Cerebellum (tissue), 4 donors: ENCODE measurements at places on chromosomes 4 and X. TPM values are rescaled to one million over a fixed set of nuclear protein-coding genes. Genes with fewer than 3 reads are reported as not detected.

DNA sequence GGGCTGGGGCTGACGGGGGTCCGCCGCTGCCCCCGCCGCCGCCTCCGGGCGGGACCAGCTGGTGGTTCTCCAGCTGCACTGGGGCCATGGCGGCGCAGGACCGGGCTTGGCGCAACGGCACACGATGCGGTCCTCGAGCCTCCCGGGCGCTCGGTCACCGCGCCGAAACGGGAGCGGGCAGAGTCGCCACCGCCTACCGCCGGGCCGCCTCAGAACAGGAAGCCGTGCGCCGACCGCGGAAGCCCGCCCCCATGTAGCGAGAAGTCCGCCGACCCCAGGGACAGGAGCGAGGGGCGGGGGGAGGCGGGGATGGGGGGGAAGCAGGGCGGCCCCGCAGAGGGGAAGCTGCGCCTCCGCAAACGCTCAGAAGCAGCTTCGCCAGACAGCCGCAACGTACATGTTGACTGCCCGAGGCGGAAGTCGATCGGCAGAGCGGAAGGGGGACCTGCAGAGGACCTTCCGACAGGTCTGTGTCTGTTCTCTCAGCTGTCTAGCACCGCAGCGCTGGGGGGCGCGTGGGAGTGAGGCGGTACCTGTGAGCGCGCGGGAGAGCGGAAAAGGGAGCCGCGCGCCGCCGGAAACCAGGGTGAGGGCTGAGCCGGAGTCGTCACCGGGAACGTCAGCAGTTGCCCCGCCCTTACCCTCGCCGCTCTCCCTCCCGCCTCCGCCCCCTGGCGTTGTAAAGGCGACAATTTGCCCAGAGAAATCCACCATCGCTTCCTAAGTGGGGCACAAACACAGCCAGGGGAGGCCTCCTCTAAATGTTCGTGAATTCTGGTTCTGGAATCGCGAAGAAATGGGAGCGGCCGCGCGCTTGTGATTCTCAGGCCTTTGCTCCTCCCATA lies at the start of gene MED14:
Gene MED14 (minus strand): TSS at position 218 of the 845 bp plus-strand sequence. CDS start 130 bp downstream, at position 88.
- DNase-seq, result peak; percentile 86

DNA sequence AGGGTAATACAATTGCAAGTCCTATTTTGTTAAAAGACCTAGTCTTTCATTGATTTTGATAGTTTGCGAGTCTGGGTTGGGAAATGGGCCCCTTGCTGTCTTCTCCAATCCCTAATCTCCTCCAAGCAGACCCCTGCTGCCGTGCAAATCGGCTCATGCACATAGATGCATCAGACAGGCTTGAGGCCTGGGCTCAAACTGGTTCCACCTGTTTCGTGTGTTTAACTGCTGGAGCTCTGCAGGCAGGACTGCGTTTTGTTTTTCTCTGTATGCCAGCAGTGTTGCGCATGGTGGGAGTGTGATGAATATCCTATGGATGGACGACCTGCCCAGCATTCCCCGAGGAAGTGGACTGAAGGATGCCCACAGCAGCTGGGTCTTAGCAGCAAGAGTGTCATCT lies 133.9 kb downstream of the PDGFRA start:
- no peak for DNase-seq

DNA sequence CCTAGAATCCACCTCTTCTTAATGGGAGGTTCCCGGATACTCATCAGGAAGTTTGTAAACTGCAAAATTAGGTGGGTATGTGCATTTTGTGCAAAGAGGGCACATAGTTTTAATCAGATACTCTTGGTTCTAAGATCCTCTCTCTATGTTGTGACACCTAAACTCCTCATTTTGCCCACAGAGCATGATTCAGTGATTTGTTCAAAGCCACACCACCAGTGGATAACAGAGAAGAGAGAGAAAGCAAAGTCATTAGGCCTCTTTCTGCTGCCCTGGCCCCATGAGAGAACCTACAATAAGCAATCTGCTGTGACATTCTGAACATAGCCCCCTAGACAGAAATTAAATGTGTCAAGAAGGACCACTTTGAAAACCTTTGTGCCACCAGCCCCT lies 72.3 kb upstream of the STIM2 start:
- DNase-seq, result no peak

MAGEC3 gene
- 0.54 TPM for total RNA-seq

DNA sequence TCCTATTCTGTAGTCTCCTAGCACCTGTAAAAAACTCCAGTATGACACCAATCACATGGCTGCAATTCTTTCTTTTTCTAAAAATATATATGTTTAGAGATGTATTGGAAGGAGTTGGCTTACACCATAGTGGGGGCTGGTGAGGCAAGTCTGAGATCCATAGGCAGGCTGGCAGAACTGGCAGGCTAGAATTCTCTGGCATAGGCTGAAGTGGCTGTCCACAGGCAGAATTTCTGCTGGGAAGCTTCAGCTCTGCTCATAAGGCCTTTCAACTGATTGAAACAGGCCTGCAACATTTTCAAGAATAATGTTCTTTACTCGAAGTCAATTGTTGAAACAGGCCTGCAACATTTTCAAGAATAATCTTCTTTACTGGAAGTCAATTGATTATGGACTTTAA lies 37.0 kb downstream of the FGF2 start:
- no peak for DNase-seq

FMR1 gene
- 66.1 TPM for total RNA-seq

GRCh38 chrX:24955372-24955930 lies 60.3 kb downstream of the ARX start:
- no peak for DNase-seq

- no peak for DNase-seq
Measured at GRCh38 chrX:77786365-77786680, 307 bp upstream of the ATRX start.

- peak; percentile 75 for DNase-seq
Measured at GRCh38 chr4:2792711-2793585, at the start of gene SH3BP2. TSS of gene SH3BP2 (plus strand) at chr4:2793085. CDS start at chr4:2820618, 27,533 bp downstream.

ADGRG2 gene
- total RNA-seq, result 0.82 TPM

DNA sequence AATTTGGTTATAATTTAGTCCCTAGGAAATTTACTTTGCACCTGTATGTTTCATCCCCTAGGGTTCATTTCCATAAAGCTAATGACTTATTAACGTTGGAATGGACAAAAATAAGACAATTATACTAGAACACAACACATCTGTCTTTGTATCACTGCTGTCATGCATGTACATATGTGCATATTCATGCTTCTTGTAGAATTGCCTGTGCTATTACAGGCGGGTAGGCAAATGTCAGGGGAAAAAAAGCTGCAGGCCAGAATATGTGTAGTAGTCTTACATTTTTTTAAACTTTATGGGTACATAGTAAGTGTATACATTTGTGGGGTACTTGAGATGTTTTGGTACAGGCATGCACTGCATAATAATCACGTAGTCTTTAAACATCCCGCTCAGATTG lies 209.6 kb downstream of the NLGN4X start:
- no peak for DNase-seq

SPACA5 gene
- not detected for total RNA-seq

DNA sequence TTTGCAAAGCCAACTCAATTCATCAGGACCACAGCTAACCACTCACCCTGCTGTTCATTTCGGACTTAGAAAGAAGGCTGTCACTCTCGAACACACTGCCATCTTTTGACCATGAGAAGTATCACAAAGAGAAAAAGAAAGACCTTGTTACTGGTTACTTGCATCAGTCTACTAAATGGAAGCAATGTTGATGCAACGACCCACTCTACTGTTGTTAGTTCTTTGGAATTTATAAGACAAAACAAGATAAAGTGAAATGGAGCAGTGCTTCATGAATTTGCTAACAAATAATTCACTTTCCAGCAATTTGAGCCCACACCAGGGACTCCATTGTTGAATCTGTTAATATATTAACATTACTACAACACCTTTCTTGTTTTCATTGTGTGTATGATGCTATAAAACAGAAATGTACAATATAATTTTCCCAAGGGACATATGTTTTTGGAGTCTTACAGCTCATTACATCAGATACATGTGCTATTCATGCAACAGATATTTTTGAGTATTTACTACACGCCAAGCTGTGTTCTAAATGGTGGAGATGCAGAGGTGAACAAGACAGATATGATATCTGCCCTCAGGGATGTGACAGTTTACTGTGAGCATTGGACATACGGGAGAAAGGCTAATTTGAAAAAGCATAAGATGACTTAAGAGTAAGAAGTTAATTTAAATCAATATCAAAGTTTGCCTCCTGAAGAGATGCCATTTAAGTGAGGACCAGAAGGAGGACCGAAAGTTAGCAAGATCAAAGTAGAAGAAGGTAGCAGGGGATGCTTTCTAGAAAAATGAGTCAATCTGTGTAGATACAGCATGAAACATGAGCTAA lies 87.2 kb downstream of the AREG start:
- no peak for DNase-seq

DNA sequence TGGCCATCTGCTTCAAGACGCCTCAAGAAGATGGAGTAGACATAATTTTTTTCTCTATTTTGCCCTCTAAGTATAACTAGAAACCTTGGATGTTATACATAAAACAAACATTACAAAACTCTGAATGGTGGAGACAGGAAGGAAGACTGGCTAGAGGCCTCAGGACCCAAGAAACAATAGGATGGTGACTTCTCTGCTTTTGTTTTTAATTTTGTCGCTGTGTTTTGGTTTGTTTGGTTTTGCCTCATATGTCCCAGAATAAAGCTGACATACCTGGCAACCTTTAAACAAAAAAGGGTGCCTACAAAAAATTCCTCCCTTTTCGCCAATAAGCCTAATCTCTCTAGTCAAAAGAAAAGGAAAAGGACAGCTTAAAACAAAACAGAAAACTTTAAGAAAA lies 109.1 kb downstream of the PPP4R3C start:
- DNase-seq, result no peak

DNA sequence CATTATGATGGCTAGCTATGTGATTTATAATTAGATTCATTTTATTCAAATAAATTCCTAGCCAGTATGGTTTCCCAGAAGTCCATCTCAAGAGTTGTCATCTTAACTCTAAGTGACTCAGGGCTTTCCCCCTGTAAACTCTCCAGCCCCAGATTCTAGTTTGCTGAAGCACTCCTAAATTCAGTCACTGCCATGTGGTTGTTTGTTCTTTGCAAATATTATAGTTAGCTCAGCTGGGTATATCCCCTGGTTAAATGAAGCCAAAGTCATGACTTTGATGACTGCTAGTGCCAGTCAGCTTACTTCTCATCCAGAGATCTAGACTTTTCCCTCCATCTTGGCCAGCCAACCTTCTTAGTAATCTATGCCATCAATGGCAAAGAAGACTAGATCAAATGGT lies 126.0 kb downstream of the GRIA3 start:
- DNase-seq, result no peak

PABPC1L2B gene
- 0.09 TPM for total RNA-seq

TKTL1 gene
- total RNA-seq, result 5.0 TPM

DNA sequence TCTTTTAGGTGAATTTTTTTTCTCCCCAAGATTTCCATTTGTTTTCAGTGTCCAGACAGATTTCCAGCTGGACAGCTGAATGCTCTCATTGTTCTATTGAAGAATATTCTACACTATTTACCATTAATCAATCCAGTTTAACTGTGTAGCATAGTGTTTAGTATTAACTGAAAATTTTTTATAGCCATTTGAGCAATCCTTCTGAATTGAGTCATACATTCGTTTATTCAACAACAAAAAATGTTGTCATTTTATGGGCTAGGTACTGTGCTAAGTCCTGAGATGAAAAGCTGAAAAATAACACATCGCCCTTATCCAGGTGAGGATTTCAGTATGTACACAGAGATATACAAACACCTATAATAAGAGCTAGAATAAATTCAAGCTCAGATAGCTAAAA lies 223.3 kb downstream of the COL25A1 start:
- DNase-seq, result no peak

CSAG1 gene
- total RNA-seq, result not detected

DNA sequence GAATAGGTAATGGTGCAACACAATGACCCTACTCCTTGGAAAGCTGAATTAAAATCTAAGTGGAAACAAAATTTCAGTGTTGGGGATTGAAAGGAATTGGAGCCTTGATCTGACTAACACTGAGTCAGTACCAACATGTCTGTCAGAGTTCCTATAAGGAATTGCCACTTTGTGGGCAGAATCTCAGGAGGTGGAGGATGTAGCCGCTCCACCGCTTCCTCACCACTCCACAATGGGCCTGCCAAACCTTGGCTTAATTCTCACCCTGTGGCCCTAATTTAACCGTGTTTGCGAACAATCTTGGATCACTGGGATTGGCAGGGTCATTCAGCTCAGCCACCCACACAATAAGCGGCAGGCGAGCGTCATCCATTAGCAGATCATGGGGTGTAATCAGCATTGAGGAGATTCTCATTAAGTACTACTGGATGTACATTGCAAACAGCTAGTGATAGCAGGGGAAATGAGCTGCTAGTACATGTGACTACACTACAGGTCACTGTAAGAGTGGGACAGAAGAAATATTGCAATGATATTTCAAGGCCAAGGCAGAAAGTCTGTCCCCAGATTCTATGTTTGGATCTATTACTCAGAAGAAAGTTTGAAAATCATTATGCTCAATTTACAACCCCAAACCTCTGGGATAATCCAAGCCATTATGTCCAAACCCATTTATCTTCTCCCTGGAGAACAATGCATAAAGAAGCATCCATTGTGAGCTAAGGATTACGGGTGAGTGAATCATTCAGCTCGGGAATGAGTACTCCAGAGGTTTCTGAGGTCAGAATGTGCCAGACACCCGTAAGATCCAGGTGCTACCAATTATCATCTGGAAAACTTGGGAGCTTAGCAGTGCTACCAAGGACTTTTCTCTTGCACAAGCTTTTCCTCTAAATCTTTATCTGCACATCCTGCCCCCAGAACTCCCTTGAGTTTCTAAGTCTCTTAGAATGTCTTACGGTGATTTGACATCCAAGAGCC lies 5.8 kb downstream of the SRPX start:
- DNase-seq, result no peak

DNA sequence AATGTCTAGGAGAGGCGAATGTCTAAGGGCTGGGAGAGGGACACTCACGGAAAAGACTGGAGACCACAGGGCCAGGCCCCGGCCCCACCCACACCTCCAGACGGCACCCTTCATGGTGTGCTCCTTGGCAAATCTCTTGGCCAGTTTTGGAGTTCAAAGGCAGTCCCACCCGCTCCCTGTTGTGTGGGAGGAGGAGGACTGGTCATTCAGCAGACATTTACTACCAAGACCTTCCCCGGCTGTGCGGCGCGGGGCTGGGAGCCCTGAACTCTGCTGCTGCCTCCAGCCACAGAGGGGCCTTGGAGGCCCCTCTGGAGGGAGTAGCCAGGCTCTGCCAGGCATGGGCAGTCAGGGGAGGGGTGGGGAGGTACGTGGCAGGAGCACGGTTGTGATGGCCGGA lies 8.7 kb upstream of the TBC1D14 start:
- DNase-seq, result no peak

SETD7 gene
- 30.7 TPM for total RNA-seq

GRCh38 chr4:26916195-26916594 lies 55.6 kb downstream of the STIM2 start:
- peak; percentile 24 for DNase-seq

DNA sequence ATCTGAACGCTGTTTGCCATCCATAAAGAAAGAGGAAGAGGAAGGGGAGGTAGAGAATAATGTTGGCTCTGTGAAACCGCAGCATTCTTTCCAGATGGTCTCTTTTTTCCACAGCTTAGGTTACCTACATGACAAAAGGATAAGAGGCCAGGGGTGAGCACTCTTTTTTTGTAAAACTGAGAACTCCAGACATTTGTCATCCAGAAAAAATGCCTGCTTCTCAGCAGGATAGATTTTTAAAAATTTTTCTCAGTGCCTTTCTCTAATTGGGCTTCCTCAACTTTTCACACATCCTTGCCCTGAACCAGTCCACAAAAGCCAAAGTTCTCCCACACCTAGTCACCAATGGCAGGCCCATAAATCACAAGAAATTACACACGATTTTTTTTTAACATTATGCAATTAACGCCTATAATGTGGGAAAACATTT lies 158.1 kb upstream of the TENM3 start:
- DNase-seq, result no peak

GRCh38 chr4:154421618-154422017 lies 70.0 kb downstream of the DCHS2 start:
- DNase-seq, result no peak

C4orf50 gene
- total RNA-seq, result 9.4 TPM
